ENCODE measurements at places on chromosomes 11 and 22.

GRCh38 chr11:34754171-34754823 is 133.4 kb downstream of the EHF start:
- no peak for DNase-seq

DNA sequence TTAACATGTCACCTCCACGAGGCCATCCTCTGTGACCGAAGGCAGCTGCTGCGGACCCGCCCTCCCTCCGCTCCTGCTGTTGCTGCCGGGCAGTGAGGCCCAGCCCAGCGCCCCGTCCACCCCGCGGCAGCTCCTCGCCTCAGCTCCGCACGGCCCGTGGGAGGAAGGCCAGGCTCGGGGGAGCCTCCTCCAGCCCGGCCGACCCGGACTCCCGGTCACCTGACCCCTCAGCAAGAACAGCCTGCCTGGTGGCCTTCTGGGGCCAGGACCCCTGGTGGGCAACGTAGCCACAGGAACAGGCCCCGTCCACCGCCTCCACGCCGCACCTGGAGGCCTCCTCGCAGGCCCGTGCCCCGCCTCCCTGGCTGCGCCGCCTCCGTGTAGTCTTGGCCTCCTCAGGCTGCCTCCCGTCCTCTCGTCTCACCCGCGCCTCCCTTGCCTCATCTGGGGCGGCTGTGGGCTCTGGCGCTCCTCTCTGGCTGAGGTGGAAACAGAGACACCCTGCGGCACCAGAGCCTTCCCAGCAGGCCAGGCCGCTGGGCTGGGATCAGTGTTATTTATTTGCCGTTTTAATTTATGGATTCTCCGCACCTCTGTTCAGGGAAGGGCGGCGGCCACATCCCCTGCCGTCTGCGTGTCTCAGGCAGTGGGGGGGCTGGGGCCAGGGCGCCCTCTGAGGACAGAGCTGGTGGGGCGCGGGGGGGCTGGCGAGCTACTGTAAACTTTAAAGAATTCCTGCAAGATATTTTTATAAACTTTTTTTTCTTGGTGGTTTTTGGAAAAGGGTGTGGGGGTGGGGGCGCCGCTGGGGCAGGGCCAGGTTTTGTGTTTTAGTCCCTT is 25.4 kb downstream of the MOB2 start:
- DNase-seq = no peak

DNA sequence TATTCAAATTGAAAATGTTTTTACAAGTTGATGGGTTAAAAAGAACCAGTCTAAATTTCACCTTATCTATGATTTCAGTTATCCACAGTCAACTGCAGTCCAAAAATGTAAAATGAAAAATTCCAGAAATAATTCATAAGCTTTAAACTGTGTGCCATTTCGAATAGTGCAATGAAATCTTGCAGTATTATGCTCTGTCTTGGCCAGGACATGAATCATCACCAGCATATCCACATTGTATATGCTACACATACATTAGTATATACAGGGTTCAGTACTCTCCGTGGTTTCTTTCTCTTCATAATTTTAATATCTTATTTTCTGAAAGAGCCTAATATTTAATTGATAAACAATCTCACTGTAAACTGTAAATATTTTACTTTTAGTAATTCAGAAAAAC is 45.9 kb downstream of the ARHGAP32 start:
- DNase-seq = no peak

DNA sequence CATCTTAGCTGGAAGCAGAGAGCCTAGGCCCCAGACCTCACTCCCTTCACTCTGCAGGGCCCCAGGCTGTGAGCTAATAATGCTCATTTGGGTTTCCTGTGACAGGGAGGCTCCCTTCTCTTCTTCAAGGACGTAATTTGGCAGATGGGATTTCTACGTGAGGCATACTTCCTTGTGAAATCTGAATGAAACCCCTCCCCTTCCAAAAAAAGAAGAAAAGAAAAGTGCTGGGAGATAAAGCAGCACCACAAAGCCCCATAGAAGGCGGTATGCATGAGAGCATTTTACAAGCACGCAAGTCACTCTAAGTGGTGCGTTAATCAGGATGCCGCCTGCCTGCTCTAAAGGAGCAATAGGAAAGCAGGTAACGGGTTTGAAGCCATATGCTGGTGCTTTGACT is 5.7 kb downstream of the P2RX3 start:
- no peak for DNase-seq

- no peak for DNase-seq
These were observed 12.8 kb downstream of the HPS4 start for GRCh38 chr22:26470807-26471206.

- DNase-seq = no peak
These were observed 8.9 kb downstream of the TTC17 start for GRCh38 chr11:43367382-43368178.

Data from T1000 (cell line).